CD4-positive, alpha-beta T cell treated with Interleukin-17A for 4 hours (primary cell): ENCODE measurements at places on chromosomes 6 and 20.
A peak's percentile ranks its signal among the peaks of the same experiment; 100 is the strongest.

- no peak for DNase-seq
Observed at GRCh38 chr20:20691477-20692235, 20.8 kb downstream of the RALGAPA2 start.

DNA sequence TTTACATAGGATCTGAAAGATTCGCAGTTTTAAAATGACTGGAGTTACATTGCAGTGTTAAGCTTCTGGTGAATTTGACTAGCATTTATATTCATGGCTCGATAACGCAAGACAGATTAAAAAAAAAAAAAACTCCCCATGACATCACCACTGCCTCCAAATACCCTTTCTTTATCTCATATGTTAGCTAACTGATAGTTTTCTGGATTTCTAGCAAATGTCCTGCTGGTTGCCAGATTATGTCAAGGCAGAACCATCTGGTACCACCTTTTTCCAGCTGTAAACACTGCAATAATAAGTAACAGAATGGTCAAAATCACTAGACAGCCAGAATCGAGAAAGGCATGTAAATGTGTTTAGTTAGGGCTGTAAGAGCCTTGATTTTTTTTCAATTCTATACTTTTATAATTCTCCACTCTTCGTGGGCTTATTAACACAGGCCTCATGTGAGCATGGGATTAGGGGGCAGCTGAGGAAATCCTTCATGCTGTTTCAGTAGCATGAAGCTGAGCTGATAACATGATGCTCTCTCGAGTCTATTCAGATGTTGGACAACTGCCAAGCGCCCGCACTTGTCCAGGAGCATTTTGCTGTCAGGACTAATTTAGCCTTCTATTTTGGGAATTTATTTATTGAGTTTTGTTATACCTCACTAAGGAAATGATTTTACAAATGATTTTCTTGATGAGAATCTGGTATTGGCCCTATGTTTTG, 166.0 kb upstream of the SCGN start:
- no peak for DNase-seq

- no peak for DNase-seq
Observed at GRCh38 chr6:30399390-30400058, 54.6 kb downstream of the RPP21 start.

GRCh38 chr6:129432738-129433137, 277.2 kb downstream of the ARHGAP18 start:
- DNase-seq, result no peak

DNA sequence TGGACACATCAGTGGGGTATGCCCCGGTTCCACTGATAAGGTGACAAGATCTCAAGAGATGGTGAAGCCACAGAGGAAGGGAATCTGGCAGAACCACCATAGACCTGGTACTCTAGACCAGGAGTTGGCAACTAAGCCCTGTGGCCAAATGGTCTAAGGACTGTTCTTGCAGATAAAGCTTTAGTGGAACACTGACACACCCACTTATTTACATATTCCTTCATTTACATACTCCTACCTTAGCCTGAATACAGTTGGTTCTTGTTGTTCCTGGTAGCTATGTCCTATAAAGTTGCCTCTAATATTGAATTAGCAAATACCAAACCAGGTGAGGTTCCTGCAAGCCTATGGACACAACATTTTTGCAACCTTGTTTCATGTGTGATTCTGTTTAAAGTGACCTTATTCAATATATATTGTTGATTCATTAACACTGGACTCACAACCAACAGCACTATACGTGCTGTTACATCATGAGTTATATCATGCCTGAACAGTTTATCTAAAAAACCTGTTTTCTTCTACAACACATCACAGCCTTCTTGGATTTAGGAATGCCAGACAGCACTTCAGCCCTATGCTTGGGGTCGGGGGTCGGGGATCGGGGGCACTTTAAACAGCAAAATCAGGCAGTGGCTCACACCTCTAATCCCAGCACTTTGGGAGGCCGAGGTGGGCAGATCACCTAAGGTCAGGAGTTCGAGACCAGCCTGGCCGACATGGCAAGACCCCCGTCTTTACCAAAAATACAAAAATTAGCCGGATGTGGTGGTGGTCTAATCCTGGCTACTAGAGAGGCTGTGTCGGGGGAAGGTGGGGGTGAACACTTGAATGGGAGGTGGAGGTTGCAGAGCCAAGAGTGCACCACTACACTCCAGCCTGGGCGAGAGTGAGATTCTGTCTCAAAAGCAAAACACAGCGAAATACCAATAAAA, 2.5 kb downstream of the CCDC167 start:
- no peak for DNase-seq

- DNase-seq, result peak; percentile 3
Observed at GRCh38 chr20:32516583-32517517, 68.3 kb downstream of the NOL4L start.

DNA sequence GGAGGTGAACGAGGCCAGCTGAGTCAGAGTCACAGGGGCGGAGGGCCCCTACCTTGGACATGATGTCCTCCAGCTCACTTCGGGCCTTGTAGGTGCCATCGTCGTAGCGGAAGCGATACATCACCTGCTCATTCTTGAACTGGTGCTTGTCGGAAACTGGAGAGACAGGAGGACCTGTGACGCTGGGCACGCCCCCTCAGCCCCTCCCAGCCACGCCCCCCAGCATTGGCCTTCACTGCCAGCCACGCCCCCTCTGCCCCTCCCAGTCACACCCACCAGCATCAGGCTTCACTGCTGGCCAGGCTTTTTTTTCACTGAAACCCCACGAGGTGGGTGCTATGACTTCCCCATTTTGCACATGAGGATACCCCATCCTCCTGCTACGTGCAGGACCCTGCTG, 148.2 kb downstream of the PREX1 start:
- no peak for DNase-seq

- peak; percentile 19 for DNase-seq
Observed at GRCh38 chr6:167140589-167141474, 16.9 kb downstream of the GPR31 start.

GRCh38 chr6:143585716-143586115, 74.2 kb upstream of the FUCA2 start:
- no peak for DNase-seq

GRCh38 chr20:19251958-19252357, 39.5 kb downstream of the SLC24A3 start:
- no peak for DNase-seq

- DNase-seq, result no peak
Observed at GRCh38 chr6:80142586-80142985, 36.1 kb downstream of the BCKDHB start.

GRCh38 chr6:28203201-28203600, 21.9 kb upstream of the ZSCAN9 start:
- DNase-seq, result no peak

DNA sequence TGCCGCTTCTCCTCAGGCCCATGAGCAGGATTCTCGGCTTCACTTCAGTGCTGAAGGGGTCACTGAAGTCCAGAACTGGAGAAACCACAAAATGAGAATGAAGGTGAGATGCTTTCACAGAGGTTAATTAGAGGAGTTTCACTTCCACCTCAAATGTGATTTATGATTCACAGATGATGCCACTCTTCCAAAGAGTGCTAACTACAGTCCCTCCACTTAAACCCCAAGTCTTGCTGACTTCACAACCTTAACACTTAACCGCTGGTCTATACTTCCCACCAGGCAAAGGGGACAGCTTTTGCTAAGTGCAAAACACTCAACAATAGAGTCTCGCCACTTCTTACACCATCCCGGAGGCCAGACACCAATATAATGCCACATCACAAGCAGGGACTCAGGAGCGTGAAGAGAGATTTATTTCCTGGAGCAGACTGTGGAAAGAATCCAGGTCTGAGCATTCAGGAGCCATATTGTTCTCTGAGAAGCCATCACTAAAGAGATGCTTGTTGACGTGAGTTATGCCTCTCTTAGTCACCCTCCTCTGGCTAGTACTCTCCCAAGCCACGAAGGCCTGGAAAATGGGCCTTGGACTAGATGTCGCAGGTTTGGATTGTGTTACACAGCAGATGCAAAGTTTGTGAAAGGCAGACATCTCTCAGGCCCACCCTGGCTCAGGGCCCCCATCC, 24.4 kb downstream of the RRAGD start:
- DNase-seq, result no peak

GRCh38 chr20:21550587-21550986, 36.7 kb upstream of the NKX2-2 start:
- no peak for DNase-seq

DNA sequence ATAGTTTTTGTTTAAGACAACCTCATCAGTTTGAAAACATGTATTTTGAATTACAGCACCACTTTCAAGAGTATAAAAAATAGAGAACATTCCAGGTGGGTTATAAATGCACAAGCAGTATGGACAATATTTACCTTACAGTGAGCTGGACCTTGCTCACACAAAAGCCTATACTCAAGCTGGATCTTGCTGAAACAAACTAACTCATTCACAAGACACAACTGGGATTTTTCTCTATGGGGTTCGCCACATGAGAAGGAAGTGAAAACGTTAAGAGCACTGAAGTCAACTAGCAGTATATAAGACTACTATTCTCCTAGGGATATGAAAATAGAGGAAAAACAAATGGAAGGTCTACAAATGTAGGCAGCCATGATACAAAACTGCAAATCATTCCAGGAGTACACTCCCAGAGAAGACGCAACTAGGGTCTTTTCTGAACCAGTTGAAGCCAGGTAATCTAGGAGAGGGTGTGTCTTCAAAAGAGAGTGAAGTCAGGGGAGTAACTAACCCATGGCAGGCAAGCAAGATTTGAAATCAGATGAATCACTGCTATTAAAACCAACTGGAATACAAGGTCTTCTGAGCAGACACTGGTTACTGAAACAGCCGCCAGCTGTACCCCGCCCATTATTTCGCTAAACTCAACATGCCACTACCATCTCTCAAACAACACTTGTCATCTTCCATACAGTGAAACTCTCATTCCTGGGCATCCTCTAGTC, 26.5 kb downstream of the STAU1 start:
- DNase-seq, result no peak

DNA sequence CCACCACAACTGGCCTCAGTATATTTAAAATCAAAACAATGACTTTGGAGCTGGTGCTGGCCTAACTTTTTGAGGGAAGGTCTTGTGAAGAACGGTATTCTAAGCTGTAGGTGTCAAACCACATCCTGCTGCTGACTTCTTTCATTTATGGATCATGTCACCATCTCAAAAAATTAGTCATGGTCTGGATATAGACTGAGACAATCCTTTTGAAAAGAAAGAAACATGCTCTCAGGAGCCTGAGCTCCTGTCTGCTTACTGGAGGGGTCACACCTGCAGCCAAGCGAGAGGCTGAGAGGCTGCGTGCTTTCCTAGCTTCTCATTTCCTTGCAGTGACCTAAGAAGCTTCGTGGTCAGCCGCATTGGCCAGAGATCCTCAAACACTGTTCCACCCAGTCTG, 55.2 kb downstream of the TIAM2 start:
- peak; percentile 14 for DNase-seq

DNA sequence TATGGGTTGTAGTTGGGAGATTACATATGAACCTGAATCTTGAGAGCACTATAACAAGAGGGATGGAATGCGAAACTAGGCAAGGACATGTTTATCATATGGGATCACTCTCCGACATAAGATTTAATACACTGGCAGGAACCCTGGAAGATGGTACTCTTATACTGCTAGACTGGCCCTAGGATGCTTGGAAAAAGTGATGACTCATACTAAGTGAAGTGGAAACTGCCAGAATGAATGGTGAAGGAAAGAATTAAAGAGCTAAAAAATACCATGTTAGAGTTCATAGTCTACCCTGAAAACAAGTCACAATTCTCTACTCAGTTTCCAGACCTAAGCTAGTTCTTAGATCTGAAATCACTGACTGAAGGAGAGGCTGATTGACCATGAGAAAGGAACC, 45.5 kb upstream of the THEMIS start:
- DNase-seq, result no peak

GRCh38 chr20:41089555-41089954, 47.8 kb upstream of the PLCG1 start:
- DNase-seq, result no peak

DNA sequence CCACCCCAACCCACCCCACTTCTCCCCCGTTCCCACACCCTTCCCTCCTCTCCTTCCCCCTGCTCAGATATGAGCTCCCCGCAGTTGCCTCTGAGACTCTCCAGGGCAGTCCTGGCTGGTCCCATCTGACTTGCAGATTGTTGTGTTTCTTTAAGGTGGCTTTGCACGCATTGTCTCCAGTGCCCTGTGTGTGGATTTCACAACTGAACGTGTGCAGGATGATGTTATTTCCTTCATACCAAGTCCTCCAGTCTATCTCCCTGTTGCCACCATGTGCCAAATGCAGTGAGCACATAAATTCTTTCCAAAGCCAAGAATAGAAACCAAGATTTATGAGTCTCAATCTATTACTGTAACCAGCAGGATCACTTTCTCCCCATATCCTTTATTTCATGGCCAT, 79.1 kb downstream of the TMEM242 start:
- DNase-seq, result no peak

DNA sequence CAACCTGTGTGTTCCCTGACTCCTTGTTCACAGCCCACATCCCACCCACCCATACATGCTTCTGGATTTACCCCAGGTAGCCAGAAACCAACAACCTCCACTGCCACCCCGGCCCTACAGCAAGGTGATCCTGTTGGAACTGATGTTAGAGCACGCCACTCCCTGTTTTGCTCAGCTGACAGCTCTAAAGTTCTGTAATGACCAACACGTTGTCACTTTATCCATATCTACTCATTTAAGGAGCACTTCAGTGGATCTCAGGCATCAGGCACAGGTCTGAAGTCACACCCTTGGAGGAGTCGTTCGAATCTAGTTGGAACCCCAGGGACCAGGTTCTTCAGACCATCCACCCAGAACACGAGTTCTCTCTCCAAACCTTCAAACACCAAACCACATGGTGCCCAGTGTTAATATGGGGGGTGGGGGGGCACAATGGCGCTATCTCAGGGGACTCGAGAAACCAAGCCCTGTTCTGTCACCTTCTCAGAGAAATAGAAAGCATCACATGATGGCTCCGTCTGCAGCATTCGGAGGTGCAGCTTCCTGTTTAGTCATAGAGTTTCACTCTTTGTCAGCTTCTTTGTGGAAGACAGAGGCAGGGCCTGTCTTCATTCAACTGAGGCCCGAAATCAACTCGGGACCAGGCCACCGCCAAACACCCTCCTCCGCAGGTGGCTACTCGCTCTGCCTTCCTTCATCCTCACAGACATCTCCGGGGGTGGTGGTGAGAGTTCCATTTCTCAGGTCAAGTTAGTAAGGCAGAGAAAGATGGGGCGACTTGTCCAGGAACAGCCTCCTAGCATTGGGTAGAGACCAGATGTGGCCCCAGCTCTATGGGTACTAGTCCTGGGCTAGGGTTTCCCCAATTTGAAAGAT, 142.2 kb downstream of the NFATC2 start:
- peak; percentile 75 for DNase-seq

GRCh38 chr6:168450917-168451316, 9.9 kb downstream of the SMOC2 start:
- no peak for DNase-seq

DNA sequence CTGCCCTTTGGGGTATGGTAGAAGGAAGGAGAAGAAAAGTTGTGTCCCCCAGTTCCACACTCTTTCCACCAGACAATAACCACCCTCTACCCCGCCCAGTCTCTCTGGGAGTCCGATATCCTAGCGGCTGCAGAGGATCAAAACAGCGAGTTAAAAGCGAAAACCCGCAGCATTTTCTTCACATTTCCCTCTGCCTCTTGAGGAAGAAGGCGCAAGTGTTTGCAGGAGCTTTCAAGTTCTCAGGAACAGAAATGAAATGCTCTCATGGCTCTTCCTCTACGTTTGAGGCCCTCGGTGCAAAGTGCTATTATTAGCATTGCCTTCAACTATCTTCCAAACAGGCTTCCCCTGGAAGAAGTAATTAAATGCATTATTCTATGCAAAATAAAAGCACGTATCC, 52.2 kb upstream of the CCDC167 start:
- no peak for DNase-seq

GRCh38 chr6:138400326-138400725, 3.7 kb upstream of the HEBP2 start:
- no peak for DNase-seq
